ENCODE measurements at places on chromosomes 11 and 22.

DNA sequence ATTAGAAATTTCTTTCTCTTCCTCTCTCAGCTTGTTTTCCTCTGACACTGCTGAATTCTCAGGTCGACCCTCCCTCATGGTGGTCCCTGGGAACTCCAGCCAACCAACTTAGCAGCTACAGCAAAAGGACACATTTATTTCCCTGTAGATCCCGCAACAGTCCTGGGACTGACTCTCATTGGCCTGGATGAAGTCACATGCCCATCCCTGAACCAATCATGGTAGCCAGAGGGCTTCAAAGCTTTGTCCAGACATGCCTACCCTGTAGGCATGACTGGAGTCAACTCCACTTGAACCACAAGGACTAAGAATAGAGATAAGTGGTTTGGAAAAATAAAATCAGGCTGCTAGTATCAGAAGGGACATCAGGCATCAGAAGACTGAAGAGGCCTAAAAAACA is 84.6 kb upstream of the LRRC55 start:
- no peak for DNase-seq
- H3K27me3 ChIP-seq, result peaks cover 4% of the 10 kb centered on the region
- H3K36me3 ChIP-seq, result no peaks in the 10 kb centered on the region

DNA sequence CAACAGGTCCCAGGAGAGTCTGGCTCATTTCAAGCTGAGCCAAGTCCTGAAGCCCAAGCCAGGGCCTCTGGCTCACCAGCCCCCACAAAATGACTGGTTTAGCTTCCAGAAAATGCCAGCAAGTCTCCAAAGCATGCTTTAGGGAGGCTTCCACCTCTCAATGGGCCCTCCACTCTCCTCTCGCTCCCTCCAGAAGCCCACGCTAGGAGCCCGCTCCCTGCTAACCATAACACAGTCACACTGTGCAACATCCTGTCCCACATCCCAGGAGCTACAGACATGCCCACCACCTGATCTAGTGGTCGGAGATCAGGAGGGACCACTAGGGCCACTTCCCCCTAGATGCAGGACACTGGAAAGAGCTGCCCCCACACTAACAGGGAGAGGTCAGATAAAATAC is 6.9 kb downstream of the SULT4A1 start:
- no peak for DNase-seq
- H3K4me3 ChIP-seq, result no peak overlapping the region
- H3K36me3 ChIP-seq, result no peaks in the 10 kb centered on the region
- H3K27me3 ChIP-seq, result peaks cover 68% of the 10 kb centered on the region
- H3K27ac ChIP-seq, result no peak overlapping the region
- no peaks in the 10 kb centered on the region for H3K4me1 ChIP-seq

GRCh38 chr11:125588505-125588904 is 4.1 kb upstream of the STT3A start:
- H3K36me3 ChIP-seq, result peaks cover 16% of the 10 kb centered on the region
- no peak overlapping the region for H3K27ac ChIP-seq
- DNase-seq, result peak; percentile 8
- no peaks in the 10 kb centered on the region for H3K27me3 ChIP-seq
- H3K4me3 ChIP-seq, result no peak overlapping the region

DNA sequence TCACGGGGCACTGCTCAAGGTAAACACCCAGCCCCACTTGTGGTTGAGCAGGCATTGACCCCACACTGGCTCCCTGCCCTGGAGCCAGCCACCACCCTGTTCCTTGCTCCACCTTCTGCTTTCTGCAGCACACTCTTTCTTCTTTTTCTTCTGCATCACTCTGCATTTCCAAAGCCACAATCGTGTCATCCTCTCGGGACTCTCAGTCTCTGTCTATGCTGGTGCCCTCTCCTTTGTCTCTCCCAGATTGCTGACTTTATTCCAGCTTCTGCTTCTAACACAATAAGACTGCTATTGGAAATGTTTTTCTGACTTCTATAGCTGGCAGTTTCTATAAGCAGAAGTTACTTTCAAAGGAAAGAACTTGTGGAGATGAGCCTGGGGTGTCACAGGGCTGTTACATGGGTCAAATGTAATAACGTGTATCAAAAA is 14.4 kb downstream of the GRAP2 start:
- DNase-seq, result no peak
- H3K4me1 ChIP-seq, result no peaks in the 10 kb centered on the region
- H3K27me3 ChIP-seq, result peaks cover 53% of the 10 kb centered on the region
- no peaks in the 10 kb centered on the region for H3K36me3 ChIP-seq
- H3K27ac ChIP-seq, result no peak overlapping the region

DNA sequence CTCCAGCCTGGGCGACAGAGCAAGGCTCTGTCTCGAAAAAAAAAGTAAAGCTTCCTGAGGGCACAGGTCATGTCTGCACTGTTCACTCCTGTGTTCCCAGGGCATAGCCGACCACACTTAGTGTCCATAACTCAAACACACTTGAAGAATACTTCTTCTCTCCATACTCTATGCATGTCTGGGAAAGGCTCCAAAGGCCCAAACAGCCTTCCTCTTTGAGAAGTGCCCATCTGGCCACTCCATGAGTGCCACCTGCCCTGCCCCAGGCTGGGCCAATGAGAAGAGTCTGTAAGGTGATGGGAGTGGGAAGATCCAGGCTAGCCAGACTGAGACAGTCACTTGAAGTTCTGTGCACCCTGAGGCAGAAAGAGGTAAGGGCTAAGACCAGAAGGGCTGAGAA is 24.7 kb downstream of the DGCR2 start:
- no peak overlapping the region for H3K4me3 ChIP-seq
- H3K27me3 ChIP-seq, result no peaks in the 10 kb centered on the region
- no peak overlapping the region for H3K27ac ChIP-seq
- no peak for DNase-seq
- peaks cover 4% of the 10 kb centered on the region for H3K36me3 ChIP-seq

DNA sequence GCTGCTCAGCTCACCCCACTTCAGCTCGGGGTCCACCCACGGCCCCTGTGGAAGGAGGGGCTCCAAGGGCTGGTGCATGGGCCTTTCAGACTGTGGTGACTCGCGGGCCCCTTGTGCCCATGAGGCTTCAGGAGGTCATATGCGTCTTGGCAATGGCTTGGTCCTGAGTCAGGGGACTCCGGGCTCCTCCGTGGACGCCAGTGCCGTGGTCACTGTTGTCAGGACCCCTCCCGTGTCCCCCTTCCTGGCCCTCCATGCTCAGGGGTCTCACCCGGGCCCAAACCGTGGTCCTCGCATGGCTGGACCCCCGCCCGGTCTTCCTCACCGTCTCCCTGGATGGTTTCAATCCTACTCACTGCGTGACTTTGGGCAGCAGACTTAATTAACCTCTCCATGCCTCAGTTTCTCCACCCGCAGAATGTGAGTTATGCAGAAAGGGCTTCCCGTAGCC is 436.4 kb downstream of the TBC1D22A start:
- no peak overlapping the region for H3K4me3 ChIP-seq
- no peaks in the 10 kb centered on the region for H3K36me3 ChIP-seq

DNA sequence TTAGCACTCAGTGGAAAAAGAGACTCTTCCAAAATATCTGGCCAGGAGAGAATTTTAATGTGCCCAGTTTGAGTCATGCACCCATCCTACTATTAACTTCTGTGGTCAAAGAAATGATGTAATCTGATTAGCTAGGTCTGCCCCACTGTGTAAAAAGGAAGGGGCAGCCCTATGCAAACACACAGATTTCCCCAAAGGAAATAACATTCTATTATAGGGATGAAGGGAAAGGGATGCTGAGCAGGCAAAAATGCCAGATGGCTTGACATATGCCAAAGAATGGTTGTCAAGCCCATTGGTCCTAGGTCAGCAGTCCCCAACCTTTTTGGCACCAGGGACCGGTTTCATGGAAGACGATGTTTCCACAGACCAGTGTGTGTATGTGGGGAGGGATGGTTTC is 43.3 kb upstream of the PAK1 start:
- H3K36me3 ChIP-seq, result no peaks in the 10 kb centered on the region
- no peak overlapping the region for H3K27ac ChIP-seq
- DNase-seq, result no peak

GRCh38 chr11:329886-330253 is 9.2 kb upstream of the IFITM3 start:
- peaks cover 26% of the 10 kb centered on the region for H3K4me1 ChIP-seq
- no peak for DNase-seq
- H3K36me3 ChIP-seq, result no peaks in the 10 kb centered on the region

DNA sequence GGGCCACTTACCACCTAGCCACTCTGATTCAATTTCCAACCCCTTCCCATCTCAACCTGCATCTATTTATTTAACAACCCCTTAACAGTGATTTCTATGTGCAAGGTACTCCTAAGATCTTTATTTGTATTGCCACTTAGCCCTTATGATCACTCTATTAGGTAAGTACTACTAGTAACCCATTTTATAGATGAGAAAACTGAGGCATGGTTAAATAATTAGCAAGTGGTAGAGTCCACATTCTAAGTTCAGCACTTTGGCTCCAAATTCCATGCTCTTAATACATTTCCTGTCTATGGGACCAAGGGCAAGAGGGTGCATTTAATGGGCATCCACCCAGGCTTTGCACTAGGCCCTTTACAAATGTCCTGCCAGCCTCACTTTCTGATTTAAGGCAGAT is 38.1 kb upstream of the CSNK2A3 start:
- no peak overlapping the region for H3K27ac ChIP-seq
- no peaks in the 10 kb centered on the region for H3K27me3 ChIP-seq
- no peak overlapping the region for H3K4me3 ChIP-seq

DNA sequence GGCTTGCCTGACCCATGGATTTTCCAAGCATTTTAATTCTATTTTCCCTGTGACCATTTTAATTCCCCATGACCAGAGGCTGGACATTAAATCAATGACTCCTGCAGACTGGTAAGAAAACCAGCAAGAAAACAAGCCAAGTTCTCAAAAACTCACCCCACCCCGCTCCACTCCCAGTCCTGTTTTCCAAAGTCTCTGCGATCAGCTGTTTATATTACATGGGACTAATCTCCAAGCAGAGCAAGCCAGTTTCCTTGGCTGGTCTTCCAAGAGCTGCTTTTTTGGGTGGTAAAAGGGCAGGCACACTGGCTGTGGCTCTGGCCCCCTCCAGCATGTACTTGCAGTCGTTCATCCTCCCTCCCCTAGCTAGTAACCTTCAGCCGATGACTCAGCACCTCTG is 97.9 kb downstream of the RRAS2 start:
- H3K4me3 ChIP-seq, result no peak overlapping the region
- no peaks in the 10 kb centered on the region for H3K27me3 ChIP-seq
- H3K36me3 ChIP-seq, result peaks cover 16% of the 10 kb centered on the region
- peaks cover 12% of the 10 kb centered on the region for H3K4me1 ChIP-seq

GRCh38 chr11:3631331-3631730 is 10.5 kb downstream of the ART5 start:
- no peaks in the 10 kb centered on the region for H3K36me3 ChIP-seq
- no peak overlapping the region for H3K27ac ChIP-seq
- peaks cover 10% of the 10 kb centered on the region for H3K4me1 ChIP-seq
- H3K27me3 ChIP-seq, result peaks cover 4% of the 10 kb centered on the region

DNA sequence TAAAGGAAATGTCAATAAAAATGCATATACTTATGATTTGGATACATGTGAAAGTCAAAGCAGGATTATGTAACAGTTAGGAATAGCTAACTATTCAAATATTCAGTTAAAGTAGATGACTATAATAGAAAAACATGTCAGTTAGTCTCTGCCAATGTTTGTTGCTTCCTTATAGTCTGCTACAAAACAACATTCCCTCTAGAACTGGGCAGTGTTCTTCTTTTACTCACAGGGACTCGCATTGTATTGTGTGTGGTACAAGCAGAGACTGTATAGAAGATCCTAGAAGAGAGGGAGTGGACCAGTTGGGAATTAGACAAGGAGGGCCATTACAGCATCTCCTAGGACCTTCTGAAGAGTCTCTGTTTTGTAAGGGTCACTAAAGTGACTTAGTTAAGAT is 10.6 kb downstream of the ACAT1 start:
- no peak overlapping the region for H3K4me3 ChIP-seq
- H3K4me1 ChIP-seq, result peaks cover 2% of the 10 kb centered on the region
- peaks cover 47% of the 10 kb centered on the region for H3K36me3 ChIP-seq
- no peak overlapping the region for H3K27ac ChIP-seq
- H3K27me3 ChIP-seq, result no peaks in the 10 kb centered on the region

DNA sequence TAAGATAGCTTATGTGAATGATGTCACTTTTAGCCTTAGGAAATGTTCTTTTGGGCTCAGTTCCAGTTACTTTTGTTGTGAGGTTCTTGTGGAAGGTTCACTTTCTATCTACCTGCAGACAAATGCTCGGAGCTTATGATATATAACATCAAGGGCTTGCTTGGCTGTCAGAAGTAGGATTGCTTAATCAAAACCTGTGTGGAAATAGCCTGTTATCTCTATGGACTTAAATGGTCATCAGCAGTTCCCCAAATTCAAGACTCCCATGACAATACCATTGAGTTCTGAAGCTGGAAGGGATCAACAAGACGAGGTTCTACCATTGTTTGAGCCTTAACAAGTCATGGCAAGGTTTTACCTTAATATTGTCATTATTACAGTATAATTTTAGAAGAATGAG is 43.8 kb downstream of the FLI1 start:
- H3K4me1 ChIP-seq, result peaks cover 2% of the 10 kb centered on the region
- no peaks in the 10 kb centered on the region for H3K36me3 ChIP-seq
- DNase-seq, result no peak
- no peak overlapping the region for H3K4me3 ChIP-seq

GRCh38 chr11:20061776-20062175 is 98.5 kb downstream of the DBX1 start:
- H3K4me1 ChIP-seq, result peaks cover 1% of the 10 kb centered on the region
- no peak for DNase-seq
- H3K36me3 ChIP-seq, result peaks cover 10% of the 10 kb centered on the region
- H3K27ac ChIP-seq, result no peak overlapping the region

DNA sequence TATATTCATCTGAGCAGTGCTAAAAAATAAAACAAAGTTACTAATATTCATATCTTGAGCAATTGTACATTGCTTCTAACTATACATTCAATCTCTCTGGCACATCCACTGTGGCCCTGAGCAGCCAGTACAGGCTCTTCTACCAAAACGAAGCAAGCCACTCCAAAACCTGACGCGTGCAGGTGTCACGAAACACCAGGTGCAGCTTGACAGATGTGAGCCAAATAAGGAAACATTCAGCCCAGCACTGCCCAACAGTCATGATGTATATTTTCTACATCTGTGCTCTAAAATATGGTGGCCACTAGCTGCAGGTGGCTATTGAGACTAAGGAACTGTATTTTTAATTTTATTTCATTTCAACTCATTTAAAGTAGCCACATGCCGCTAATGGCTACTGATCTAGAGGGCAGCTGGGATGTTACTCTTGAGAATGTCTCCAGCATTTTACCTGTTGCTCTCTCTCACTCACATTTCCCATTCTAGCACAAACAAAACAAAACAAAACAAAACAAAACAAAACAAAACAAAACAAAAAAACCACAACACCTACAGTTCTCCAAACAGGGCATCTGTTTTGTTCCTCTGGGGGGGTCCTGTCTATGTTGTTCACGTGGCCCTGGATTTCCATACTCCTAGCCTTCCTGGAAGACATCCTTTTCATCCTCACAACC is 77.7 kb downstream of the LARGE1 start:
- no peak overlapping the region for H3K27ac ChIP-seq
- H3K36me3 ChIP-seq, result no peaks in the 10 kb centered on the region
- H3K27me3 ChIP-seq, result no peaks in the 10 kb centered on the region
- H3K4me3 ChIP-seq, result no peak overlapping the region
- no peak for DNase-seq

GRCh38 chr11:97909614-97910399 is 1110.9 kb upstream of the CNTN5 start:
- H3K27ac ChIP-seq, result no peak overlapping the region
- H3K4me3 ChIP-seq, result no peak overlapping the region
- peak; percentile 46 for DNase-seq
- no peaks in the 10 kb centered on the region for H3K36me3 ChIP-seq

- H3K36me3 ChIP-seq, result peaks cover 4% of the 10 kb centered on the region
- no peaks in the 10 kb centered on the region for H3K27me3 ChIP-seq
- peak overlapping the region; percentile 81 for H3K4me3 ChIP-seq
Measured at GRCh38 chr11:44067266-44067665, 1.2 kb downstream of the ACCS start.

Measured in mesenchymal stem cell (in vitro differentiated cells and primary cell).